AG04450 (cell line): ENCODE measurements at places on chromosomes 6 and 20.

- no peak for DNase-seq
These were observed 7.9 kb downstream of the EXOC2 start for GRCh38 chr6:684831-685636.

DNA sequence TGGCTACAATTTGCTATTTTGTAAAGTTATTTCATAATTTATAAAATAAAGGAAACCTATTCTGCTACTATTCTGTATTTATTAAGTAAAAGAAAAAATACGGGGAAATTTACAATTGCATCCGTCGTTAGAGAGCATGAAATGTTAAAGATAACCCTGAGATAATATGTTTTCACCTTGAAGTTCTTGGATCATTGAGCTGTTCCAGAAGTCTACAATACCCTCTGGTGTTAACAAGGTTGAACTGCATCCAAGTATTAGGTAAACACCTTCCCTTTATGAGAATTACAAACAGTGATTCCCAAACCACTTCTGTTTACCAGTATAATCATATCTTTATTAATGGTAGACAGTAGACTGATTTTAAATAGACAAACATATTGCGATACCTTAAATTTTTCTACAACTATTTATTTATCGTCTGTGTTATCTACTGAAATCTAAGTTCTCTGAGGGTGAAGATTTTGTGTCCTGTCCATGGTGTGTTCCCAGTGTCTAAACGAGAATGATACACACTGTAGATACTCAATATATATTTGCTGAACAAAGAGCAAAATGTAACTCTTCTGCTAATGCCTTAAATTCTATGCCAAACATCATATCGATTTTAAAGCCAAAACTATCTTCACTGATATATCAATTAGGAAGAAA is 28.2 kb downstream of the TBC1D32 start:
- no peak for DNase-seq

- no peak for DNase-seq
These were observed 2.0 kb downstream of the MYB start for GRCh38 chr6:135183002-135183531.

DNA sequence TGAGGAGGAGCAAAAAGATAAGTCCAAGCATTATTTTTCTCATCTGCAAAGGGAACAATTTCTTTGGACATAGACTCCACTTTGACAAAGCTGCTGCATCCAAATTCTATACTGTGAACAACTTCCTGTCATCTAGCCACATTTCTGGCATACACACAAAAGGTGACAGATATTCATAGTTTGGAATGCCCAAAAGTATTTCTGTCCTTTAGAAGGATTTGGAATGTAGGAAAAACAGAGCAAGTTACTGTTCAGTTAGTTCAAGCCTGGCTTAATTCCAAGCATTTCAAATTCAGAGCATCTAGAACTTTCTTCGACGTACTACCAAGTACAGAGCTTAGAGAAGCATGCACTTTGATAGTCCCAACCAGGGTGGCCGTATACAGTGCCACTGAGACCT is 134.0 kb downstream of the PDE7B start:
- DNase-seq = no peak

GRCh38 chr6:15148356-15148946 is 97.4 kb upstream of the JARID2 start:
- DNase-seq = peak; percentile 78

DNA sequence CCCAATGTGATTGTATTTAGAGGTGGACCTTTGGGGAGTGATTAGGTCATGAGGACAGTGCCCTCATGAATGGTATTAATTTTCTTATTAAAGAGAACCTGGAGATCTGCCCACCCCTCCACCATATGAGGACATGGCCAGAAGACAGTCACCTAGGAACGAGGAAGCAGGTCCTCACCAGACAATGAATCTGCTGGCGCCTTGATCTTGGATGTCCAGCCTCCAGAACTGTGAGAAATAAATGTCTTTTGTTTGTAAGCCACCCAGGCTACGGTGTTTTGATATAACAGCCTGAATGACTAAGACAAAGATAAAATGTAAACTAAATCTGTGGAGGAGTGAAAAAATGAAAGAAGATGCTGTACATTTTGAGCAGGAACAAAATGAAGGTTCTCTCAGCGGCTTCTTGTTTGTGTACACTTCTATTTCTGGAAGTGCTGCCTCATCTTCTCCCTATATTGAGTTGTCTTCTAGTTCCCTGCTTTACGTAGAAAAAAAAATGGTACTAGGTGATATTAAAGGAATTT is 1.5 kb upstream of the IPCEF1 start:
- no peak for DNase-seq

DNA sequence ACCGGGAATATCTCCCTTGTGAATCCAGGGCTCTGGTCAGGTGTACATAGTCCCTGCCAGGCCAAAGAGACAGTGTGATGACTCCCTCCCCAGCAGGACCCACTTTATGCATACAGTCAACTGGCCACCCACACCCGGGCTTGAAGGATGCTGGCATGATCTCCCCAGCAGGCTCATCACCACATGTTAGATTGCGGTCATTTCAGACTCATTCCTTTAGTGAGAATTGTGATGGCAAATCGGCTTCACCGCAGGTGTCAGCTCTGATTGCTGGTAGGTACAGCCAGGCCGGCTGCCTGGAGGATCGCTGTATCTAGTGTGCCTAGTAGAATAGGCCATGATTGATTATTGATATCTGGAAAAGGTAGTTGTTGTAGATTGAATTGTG is 24.5 kb downstream of the CD83 start:
- no peak for DNase-seq

DNA sequence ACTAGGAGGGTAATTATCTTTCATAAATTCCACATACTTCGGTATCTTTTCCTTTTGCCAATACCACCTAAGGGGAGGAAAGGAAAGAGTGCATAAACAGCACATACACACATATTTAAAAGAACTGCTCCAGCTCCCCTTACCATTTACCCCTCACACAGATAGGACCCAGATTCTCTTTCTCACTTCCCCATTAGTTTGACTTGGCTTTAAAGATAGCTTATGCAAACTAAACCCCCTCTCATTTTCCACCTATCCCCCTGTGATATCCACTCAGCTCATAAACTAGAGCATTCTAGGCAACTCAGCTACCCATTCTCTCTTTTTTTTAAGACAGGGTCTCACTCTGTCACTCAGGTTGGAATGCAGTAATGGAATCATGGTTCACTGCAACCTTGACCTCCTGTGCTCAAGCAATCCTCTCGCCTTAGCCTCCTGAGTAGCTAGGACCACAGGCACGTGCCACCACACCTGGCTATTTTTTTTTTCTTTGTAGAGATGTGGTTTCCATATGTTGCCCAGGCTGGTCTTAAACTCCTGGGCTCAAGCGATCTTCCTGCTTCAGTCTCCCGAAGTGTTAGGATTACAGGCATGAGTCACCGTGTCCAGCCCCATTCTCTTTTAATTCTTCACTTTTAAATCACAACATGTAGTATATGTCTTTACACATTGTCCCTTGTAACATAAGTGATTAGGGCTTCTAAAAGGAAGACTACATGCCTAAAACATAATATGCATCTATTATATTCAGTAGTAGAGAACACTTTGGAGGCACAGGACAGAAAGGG is 4.0 kb downstream of the FUCA2 start:
- DNase-seq = no peak

DNA sequence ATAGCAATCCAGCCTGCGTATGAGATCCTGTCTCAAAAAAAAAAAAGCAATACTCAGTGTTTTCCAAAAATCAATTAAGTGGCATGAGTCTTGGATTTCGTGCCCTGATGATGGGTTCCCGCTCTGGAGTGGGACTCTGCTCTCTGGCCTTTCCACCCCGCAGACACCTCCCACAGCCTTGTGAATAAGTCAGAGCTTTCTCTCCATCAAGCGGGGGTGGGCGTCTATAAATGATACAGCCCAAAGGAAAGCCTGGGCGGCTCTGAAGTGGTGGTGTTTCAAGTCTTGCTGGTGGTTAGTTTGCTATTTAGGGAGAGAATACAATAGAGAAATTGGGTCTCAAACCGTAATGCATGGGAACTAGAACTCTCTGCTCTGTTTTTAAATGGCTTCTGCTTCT is 52.5 kb upstream of the TAGAP start:
- no peak for DNase-seq

- no peak for DNase-seq
These were observed 7.8 kb downstream of the PIGT start for GRCh38 chr20:45423700-45424099.

- no peak for DNase-seq
These were observed 71.2 kb upstream of the CCN6 start for GRCh38 chr6:111982681-111983080.

DNA sequence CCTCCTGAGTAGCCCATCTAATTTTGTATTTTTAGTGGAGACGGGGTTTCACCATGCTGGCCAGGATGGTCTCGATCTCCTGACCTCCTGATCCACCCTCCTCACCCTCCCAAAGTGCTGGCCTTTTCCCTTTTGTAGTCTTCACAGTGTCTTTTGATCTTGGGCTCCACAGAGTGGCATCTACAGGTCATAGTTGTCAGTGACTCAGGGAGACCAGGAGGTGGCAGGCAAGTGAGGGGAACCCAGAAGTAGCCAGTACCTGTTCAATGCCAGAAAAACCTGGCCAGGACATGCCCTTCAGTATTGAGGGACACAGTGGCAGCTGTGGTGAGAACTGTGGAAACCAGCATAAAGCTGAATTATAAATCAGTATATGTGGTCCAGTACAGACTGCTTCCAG is 19.6 kb downstream of the RPP21 start:
- no peak for DNase-seq

GRCh38 chr6:30490026-30490876 is 942 bp downstream of the HLA-E start:
- DNase-seq = no peak

DNA sequence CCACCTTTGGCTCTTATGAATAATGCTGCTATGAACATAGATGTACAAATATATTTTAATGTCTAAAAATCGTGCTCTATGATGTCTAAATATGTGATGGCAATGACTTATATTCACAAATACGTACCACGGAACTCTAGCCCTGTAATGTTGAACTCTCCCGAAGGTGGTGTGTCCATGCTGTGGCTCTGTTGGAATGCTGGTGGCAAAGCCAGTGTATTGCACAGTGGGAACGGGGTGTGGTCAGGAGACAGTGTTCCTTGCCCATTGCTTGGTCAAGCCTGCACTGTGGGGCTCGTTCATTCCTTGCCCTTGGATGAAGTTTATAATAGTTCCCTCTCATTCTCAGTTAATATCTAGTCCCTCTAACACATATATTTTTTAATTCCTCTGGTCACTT is 109.6 kb downstream of the MTHFD1L start:
- DNase-seq = no peak

DNA sequence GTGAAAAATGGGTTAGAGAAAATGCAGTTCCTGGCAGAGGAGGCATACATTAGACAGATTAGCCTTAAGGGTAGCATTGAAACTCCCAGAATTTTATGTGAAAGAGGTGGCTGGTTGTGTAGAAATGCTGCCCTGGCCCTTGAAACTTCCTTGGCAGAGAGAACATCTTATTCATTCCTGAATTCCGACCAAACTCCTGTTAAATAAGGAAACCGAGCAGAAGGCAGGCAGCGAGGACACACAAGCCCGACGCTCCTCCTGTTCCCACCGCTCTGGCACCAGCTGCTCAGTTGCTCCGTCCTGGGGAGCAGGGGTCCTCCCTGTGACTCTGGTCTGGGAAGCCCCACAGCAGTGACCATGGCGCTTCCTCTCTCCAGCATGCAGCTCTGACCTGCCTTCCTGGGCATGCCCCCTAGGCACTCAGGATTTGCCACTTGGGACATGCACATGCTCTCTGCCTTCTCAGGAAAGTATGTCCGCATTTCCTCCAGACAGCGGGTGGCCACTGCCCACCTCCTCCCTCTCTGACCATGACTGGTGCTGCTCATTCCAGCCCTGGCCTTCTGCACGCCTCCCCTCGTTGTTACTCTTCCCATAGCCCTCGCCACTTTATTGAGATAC is 35.2 kb upstream of the CLDN20 start:
- DNase-seq = no peak

DNA sequence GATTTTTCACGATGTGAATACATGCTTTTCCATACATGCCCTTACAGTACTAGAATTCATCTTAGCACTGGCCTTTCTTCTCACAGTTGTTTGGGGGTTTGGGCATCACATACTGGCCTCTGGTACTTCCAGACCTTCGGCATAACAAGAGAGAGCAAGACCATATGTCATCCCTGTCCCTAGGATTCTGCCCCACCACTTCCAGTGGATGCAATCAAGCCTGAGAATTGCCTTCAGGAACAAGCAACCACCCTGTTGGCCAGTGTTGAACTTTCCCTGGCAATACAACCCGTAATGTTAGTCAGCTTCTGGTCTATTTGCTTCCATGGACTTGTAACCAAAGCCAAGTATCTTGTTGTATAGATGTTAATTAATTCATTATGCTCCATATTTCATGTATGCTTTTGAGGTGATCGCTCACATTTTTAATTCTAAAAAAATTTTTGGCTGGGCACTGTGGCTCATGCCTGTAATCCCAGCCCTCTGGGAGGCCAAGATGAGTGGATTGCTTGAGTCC is 15.4 kb upstream of the SLPI start:
- no peak for DNase-seq

DNA sequence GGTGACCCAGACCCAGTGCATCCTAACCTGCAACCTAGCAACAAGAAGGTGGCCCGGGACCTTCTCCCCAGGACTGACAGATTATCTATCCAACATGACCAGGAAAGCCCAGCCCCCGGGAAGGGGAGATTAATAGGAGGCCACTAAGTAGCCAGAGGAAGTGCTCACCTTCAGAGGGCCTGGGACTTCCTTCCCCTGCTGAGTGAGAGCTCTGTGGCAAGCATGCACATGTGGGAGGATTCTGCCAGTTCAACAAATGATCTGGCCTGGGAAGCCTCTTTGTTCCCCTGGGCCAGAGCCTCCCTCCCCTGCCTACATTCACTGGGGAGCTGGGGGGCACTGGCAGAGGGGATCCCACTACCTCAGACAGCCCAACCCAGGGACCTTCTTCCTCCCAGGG is 39.6 kb downstream of the SHLD1 start:
- no peak for DNase-seq

GRCh38 chr6:76247527-76247926 is 175.1 kb upstream of the IMPG1 start:
- DNase-seq = no peak

GRCh38 chr20:12763406-12763805 is 245.4 kb upstream of the SPTLC3 start:
- DNase-seq = no peak

- no peak for DNase-seq
These were observed 144.2 kb downstream of the EYA2 start for GRCh38 chr20:47038566-47039560.

DNA sequence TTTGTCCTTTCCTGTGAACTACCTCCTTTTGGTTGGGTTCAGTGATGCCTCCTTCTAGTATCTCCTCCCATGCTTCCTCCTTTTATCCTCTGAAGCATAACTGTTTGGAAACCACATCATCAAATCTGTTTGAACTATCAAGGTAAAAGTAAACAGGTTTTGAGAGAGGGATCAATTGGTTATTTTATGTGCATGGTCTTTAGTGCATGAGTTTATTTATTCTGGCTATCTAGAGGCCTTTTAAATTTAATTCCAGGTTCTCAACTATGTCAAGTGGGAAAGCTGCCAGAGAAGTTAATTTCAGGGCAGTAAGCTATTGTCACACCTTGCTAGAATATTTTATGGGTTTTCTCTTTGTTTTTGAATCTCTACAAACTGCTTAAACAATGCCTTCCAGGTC is 54.1 kb downstream of the WASF1 start:
- DNase-seq = no peak

- DNase-seq = no peak
These were observed 441.1 kb downstream of the HAO1 start for GRCh38 chr20:7499201-7499600.
